ENCODE measurements at places on chromosomes 11 and 22. TPM values are rescaled to one million over a fixed set of nuclear protein-coding genes. Genes with fewer than 3 reads are reported as not detected.

- no peak for DNase-seq
Measured at GRCh38 chr11:69218946-69219720, 63.4 kb downstream of the SMIM38 start.

DNA sequence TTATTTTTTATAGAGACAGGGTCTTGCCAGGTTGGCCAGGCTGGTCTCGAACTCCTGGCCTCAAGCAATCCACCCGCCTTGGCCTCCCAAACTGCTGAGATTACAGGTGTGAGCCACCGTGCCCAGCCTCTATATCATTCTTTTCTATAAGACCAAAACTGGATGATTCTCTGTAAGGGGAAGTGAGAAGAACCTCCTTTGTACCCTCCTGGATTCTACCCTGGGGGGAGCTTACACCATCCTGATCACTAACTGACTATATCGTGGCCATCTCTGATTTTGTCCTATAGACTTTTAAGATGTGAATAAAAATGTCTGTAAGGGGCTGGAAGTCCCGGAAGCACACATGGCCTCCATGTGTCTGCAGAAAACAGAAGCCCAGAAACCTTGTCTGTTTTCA lies 9.1 kb downstream of the PIWIL4 start:
- DNase-seq: no peak

DNA sequence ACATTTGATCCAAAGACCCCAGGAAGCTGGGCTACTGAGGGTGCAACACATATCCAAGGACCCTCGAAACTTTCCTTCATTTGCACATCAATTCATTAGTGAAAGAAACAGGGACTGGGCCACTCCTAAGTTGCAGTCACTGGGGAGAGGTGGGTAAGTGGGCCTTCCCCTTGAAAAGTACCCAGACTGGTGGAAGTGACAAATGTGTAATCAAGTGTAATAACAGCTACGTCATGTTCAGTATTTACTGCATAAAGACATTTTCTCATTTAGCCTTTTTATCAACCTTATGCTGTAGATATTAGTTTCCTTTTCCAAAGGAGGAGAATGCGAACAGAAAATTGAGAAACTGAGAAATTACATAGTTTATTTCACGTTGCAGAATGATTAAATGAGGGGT lies 101.9 kb upstream of the OLFML1 start:
- DNase-seq: no peak

DNA sequence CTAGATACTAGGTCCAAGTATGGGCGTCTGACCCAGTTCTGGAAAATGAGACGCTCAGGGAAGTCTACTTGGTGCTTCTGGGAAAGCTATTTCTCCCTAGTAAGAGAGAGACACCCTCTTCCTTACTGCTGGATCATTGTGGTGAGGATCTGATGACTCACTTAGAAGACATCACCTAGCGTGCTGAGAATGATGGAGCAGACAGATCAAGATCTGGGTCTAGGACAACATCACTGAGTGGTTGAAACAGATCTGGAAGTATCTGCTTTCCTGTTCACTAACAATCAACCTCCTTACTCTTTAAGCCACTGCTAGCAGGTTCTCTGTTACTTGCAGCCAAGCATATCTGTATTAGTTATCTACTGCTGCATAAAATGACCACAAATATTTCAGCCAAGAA lies 38.3 kb upstream of the HMGXB4 start:
- DNase-seq: no peak

GRCh38 chr22:28014211-28015045 lies 95.4 kb upstream of the PITPNB start:
- DNase-seq: no peak

DNA sequence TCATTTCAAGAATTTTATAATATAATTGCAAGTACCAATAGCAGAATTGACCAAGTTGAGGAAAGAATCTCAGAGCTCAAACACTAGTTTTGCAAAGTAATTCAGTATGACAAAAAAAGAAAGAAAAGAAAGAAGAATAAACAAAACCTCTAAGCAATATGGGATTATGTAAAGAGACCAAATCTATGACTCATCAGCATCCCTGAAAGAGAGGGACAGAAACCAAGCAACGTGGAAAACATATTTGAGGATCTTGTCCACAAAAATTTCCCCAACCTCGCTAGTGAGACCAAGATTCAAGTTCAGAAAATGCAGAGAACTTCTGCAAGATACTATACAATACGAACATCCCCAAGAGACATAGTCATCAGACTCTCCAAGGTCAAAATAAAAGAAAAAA lies 203.7 kb upstream of the DDI1 start:
- no peak for DNase-seq

- no peak for DNase-seq
Measured at GRCh38 chr11:28833169-28833568, 725.0 kb downstream of the METTL15 start.

DNA sequence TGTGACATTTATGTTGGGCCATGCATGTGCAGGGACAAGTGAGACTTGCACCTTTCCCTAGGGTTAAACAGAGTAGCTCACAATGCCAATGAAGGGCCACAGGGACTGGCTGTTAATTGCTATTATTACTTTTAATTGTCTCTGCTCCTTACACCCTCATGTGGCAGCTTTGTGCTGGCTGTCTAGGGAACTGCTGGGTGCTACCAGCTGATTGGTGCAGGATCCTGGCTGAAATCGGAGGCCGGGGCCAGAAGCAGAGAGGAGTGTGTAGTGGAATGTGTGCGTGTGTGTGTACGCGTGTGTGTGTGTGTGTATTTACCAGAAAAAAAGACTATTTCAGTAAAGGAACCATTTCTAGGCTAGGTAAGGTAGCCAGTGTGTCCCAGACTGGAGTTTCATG lies 302.5 kb downstream of the CTTN start:
- no peak for DNase-seq

GRCh38 chr11:123532131-123532530 lies 102.1 kb downstream of the GRAMD1B start:
- no peak for DNase-seq

DNA sequence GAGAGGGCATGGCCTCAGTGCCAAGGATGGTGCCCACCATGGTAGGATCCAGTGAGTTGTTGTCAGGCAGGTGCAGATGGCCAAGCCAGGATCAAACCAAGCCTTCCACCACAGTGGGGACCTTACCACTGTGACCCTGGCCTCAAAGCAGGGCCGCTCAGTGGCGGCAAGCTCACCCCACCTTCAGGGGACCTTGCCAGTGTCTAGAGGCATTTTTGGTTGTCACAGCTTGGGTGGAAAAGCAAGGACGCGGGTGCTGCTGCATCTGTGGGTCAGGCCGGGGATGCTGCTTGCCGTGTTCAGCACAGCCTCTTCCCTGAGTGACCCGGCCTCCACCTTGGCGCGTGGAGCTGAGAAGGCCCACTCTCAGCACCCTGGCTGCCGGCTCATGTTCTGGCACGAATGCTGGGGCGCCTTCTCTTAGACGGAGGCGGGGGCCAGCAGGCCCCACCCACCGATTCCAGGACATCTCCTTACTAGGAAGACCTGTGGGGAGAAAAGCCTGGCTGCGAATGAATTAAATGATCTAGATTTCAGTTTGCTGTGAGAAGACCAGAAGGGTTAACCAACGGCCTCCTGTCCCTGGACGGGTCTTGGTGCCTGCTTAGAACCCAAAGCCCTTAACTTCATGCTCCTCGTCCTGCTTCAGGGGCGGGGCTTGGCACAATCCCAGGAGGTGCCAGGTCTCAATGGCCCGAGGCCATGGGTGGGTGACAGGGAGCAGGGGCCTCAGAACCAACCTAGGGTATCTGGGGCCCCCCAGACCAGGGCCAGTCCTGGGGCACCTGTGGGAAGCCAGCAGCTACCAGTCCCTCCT lies 18.9 kb downstream of the TRMU start:
- DNase-seq: no peak

- peak; percentile 82 for DNase-seq
Measured at GRCh38 chr11:130653838-130654636, 205.6 kb downstream of the ADAMTS15 start.

DNA sequence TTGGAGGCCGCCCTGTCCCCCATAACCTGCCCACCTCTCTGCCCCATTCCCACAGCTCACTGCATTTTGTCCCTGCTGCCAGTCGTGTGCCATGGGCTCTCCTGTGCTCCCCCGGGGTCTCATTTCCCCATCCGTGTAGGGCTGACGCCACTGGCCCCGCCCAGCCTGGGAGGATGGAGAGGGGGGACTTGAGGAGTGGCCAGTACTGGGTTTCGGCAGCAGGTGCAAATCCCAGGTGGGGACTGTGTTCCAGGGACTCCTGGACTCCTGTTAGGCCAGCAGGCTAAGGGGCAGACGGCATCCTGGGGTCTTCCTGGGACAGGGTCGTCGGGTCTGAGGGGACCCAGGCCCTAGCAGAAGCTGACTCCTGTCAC lies 1.2 kb upstream of the MYO7A start:
- no peak for DNase-seq

DNA sequence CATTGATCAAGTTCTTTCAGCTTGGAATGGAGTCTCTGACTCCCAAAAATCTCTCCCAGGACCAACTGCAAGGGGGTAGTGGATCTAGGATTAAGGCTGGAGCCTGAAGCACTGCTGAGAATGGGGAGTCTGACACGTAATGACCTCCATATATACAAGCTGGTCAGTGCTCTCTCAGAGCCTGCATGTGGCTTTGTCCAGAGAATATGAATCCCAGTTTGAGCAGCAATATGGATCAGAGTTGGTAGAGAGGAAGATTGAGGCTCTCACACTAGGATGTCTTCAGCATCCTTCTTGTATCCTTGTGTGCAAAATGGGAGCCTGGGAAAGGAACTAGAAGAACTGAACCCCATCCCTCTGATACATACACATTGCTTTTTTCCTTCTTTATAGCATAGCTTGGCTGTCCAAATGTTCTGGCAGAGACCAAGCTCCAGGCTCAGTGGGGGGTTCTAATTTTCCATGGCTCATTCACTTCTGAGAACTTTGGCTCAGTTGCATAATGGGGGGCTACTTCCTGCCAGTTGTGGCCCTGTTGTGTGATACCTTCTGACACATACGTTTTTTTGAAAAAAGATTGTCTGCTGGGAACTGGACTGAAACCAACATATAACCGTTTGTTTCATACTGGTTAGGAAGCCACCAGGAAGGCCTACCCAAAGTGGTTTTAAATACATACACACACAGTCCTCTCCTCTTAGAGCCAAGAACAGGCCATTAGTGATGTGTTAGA lies 138.2 kb downstream of the ETS1 start:
- DNase-seq: no peak

DNA sequence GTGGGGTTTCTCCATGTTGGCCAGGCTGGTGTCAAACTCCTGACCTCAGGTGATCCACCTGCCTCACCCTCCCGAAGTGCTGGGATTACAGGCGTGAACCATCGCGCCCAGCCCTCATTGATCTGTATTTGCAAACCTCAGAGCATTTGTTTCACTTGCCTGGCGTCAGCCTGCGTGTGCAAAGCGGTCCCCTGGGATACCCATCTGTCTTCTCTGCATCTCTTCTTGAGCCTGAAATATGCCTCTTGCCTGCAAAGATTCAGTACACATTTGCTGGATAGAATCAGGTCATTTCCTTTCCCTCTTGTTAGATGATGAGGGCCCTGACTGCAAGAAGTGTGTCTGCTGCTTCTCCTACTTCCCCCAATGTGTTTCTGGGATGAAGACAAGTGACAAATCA lies 1291.0 kb downstream of the TBC1D22A start:
- no peak for DNase-seq

- no peak for DNase-seq
Measured at GRCh38 chr11:95135155-95135554, 45.5 kb downstream of the ENDOD1 start.

- DNase-seq: no peak
Measured at GRCh38 chr11:133699071-133699470, 146.2 kb downstream of the SPATA19 start.

DNA sequence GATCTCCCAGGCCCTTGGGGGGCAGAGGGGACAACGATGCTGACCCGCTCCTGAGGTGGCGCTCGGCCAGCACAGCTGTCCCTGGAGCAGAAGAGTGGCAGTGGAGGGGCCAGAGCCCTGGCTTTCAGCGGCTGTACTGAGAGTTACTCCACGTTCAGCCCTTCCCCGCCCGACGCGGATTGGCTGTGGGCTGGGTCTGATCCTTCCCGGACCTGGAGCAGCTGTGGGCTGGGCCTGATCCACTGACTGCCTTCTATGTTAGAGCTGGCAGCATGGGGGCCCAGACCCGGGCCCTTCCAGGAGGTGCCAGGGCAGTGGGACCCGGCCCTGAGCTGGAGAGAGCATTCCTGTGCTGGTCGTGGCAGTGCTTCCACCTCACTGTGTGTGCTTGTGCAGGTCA lies 27.8 kb downstream of the YWHAH start:
- DNase-seq: no peak

DNA sequence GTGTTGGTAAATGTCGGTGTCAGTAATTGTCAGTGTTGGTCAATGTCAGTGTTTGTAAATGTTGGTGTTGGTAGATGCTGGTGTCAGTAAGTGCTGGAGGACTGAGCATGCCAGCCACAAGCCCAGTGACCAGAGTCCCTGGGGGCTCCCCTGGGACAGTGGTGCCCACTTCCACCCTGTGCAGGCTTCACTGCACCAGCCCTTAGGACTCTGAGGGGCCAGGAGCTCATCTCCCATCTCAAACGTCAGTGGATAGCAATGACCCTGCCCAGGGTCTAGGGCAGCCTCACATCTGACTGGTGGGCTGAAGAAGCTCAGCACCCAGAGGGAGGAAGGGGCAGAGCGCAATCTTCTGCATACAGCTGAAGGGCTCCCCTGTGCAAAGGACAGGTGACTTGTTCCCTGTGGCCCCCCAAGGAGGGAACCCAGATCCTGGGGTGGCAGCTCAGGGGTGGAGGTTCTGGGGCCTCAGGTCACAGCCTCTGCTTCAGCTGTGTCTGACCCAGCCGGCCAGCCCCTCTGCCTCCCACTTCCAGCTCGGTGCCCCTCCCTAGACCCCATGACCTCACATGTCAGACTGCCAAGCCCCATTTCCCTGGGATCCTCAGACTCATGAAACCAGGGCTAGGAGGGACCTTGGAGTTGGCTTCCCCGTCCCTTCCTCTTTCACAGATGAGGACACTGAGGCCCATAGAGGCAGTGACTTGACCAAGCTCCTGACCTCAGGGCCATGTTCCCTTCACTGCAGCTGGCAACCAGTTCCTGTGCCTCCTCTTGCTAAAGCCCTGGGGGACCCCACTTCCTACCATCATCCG lies 138.4 kb downstream of the CRYBB2 start:
- no peak for DNase-seq

DNA sequence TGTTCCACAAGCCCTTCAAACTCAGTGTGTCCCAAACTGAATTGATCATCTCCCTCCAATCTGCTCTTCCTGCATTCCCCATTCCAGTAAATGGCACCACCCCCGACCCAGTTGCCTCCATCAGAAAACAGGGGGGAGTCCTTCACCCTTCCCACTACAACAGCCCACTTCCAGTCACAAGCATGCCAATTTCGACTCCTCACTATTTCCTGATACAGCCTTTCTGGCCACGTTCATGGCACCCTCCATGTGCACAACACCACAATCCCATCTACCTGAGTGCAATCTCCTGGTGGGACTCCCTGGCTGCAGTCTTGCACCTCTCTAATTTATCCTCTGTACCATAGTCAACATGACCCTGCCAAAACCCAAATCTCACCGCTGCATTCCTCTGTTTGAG lies 1.6 kb upstream of the DNAL4 start:
- DNase-seq: no peak

The SMIM35 gene
- total RNA-seq: not detected

The BAIAP2L2 gene
- 6.5 TPM for total RNA-seq

The OR4B1 gene
- not detected for total RNA-seq

The ISX gene
- total RNA-seq: not detected

The SLC25A45 gene
- 1.2 TPM for total RNA-seq

The ARAP1 gene
- total RNA-seq: 60.2 TPM

The PYGM gene
- total RNA-seq: not detected

The SOX6 gene
- total RNA-seq: 0.36 TPM

The RAB36 gene
- 3.5 TPM for total RNA-seq

The API5 gene
- 93.9 TPM for total RNA-seq

The ACP2 gene
- 32.3 TPM for total RNA-seq

The TEX54 gene
- not detected for total RNA-seq

The OR5B21 gene
- not detected for total RNA-seq

The SLC25A18 gene
- not detected for total RNA-seq

The ZP1 gene
- not detected for total RNA-seq

The CCDC116 gene
- 0.29 TPM for total RNA-seq

Measured in epithelial cell of proximal tubule (primary cell).